Hippocampal formation (tissue), 2 donors: ENCODE measurements at places on chromosomes 3 and 15.

DNA sequence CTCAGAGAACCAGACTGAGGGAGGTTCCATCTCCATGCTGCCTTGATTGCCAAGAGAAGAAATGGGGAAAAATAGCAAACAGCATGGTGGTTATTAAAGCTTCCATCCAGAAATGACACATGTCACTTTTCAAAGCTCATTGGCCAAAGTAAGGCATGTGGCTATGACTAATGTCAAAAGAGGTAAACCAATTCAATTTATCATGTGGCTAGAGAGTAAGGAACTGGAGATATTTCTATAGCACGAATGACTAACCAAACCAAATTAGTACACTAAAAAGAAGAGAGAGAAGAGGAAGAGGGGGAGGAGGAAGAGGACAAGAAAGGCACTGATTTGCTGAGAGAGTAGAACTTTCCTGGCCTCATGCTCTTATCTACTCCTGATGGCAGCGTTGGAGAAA, 115.2 kb upstream of the SLC6A11 start:
- DNase-seq = no peak

GRCh38 chr15:70853973-70854665, at the start of gene LARP6:
Gene LARP6 (minus strand): TSS chr15:70854157. CDS start chr15:70854088, 69 bp downstream.
- DNase-seq = no peak

GRCh38 chr15:24955531-24955921, 739 bp downstream of the SNRPN start:
- no peak for DNase-seq

- no peak for DNase-seq
Measured at GRCh38 chr3:37577697-37578096, 284.0 kb upstream of the CTDSPL start.

GRCh38 chr3:38878646-38879045, 62.6 kb upstream of the SCN10A start:
- DNase-seq = no peak

DNA sequence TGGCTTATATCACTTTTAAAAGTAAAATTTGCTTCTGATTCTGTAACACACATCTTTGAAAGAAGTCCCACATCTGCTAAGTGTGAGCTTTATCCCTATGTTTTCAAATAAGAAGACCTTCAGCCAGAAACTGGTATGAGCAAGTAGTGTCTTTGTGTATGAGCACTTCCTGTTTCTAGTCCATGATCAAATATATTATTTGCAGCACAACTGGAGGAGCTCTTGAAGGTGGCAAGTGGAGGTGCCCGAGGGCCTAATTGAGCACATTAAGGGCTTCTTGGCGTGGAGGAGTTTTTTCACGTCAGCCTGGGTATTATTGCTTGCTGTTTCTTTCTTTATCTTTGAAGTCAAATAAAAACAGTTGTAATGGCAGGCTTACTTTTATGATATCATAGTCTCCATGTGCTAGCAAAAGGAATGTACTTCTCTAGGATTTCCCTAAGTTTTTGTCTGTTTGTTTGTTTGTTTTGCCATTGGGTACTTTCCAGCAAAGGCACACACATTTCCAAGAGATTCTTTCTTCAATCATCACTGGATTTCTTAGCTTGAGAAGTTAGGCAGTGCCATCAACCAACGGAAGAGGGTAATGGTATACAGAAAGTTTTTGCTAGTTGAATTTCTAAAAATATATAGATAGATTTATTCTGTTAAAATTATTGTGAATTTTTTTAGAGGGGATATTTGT, 68.1 kb downstream of the MEIS2 start:
- DNase-seq = no peak

DNA sequence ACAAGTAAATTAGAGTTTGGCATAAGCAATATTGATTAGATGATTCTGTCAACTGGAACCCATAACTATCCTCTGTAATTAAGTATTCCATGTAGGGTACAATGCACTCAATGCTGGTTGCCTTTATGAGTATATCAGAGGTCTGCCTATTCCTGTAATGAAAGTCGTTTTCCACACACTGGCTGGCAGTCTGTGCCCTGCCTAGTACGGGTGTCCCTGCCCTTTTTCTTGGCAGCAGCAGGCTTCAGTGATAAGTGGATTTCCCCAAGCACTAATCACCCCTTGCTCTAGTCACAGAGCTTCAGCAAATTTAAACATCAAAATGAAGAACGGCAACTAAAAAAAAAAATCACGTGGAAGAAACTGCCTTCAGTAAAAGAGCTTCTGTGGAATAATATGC, 294.8 kb upstream of the STT3B start:
- DNase-seq = no peak

GRCh38 chr3:12944413-12944812, 103.0 kb upstream of the RPL32 start:
- DNase-seq = no peak

GRCh38 chr15:58302832-58303231, 129.0 kb upstream of the LIPC start:
- DNase-seq = no peak
